GM03348 (cell line): ENCODE measurements at places on chromosomes 16 and 17.

DNA sequence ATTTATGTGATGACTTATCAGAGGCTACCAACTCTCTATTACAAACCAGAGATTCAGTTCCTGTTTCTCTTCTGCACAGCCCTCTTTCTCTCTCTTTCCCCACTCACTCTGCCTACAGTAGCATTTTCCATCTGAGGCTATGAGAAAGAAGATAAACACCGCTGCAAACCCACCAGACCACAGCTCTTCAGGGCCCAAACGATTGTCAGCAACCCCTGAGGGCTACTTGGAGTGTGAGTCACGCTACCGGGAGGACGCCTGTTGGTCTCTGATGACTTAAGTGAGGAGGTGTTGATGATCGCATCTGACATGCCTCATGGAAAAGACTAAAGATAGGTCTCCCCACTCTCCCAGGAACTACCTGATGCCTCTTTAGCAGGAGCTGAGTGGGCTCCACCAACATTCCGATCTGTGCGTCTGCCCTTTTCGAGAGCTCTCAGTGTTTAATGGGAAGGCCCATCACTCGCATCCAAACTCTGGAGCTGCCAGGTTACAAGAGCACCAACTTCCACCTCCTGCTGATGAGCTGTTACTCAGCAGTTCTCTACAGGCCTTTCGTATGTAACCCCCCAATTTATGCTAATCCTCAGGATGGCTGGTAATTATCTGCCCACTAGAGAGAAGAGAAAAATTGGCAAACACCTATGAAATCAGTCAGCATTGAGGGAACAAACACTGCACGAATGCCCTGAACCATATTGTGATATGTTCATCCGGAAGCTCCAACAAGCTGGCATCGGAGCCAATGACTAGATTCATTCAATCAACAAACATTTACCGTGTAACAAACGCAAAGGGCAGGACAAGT lies 9.2 kb downstream of the GRIN2A start:
- DNase-seq, result no peak

- DNase-seq, result peak; percentile 11
Observed at GRCh38 chr17:64496348-64496785, 487 bp downstream of the POLG2 start.

DNA sequence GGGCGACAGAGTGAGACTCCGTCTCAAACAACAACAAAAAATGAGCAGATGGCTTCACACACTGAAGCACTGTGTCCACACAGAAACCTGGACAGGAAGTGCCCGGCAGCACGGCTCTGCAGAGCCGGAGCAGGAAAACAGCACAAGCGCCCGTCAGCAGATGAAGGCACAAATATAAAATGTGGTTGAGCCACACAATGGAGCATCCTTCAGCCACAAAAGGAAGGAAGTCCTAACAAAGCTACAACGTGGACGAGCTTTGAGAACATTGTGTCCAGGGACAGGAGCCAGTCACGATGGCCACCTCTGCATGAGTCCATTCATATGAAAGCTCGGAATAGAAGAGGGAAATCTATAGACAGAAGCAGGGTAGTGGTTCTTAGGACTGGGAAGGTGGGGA lies 15.7 kb downstream of the RHBDF2 start:
- no peak for DNase-seq

GRCh38 chr16:2523801-2524231 lies 3.6 kb downstream of the AMDHD2 start:
- no peak for DNase-seq

DNA sequence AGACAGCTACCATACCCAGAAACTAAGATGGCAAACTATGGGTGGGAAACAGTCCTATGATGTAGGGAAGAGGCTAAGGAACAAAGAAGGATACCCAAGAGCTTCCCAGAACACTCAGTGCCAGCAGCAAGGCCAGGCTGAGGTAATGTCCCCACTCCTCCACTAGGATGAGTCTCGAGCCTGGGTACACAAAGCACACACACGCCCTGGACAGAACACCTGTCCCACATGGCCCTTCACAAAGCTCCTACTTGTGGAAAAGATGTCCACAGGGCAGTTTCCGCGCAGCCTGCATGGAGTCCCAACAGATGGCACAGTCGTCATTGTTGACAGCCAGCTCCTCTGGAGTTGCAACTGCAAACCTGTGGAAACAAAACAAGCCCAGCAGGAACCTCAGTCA lies 23.9 kb downstream of the AMFR start:
- DNase-seq, result no peak

GRCh38 chr16:11637320-11637719 lies 30.9 kb upstream of the SNN start:
- DNase-seq, result no peak

DNA sequence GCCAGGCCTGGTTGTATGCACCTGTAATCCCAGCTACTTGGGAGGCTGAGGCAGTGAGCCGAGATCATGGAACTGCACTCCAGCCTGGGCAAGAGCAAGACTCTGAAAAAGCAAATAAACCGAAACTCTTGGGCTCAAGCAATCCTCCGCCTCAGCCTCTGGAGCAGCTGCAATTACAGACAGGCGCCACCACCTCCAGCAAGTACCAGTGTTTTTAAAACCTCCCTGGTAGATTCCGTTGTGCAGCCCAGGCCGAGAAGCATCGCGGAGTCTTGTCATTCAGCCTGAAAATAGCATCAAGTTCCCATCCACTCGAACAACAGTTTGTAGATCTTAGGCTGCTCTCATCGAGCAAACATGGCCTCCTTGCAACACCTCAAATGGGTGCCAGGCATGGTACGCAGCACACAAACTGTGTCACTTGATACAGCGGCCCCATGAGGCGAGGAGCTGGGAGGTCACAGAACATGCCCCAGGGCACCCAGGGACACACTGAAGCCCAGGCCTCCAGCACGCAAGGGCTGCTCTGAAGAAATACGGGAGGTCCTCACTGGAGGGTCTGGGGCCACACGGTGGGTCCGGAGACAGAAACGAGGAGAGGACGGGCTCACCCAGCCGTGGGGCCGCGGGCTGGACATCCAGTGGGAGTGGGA lies 18.1 kb downstream of the TMC6 start:
- DNase-seq, result no peak

- no peak for DNase-seq
Observed at GRCh38 chr16:79201436-79201835, 399.1 kb downstream of the MAF start.
